ENCODE measurements at places on chromosomes 6 and 20.

DNA sequence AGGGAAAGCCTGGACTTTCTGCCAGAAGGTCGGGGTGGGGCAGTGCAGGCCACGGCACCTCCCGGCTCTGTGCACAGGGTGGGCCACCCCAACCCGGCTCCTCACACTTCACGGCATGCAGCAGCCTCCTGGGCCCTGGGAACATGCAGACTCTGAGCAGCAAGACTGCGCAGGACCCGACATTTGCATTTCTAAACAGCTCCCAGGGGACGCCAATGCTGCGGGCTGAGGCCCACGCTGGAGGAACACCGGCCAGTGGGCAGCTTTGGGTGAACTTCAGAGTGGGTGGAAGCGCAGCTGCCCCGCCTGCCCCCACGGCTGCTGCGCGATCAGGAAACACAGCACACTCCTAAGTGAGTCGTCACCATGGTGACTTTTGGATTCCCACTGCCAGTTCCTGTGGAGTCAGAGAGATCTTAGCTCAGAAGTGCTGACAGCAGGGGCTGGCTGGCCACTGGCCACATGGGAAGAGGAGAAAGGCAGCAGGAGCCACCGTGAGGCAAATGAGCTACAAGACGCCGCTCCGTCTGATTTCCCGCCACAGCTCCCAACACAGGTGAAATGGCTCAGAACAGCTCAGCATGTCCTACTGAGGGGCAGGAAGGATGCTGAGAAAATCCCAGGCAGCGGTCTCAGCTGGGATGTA lies 52.1 kb downstream of the RNASET2 start:
- no peak for DNase-seq

DNA sequence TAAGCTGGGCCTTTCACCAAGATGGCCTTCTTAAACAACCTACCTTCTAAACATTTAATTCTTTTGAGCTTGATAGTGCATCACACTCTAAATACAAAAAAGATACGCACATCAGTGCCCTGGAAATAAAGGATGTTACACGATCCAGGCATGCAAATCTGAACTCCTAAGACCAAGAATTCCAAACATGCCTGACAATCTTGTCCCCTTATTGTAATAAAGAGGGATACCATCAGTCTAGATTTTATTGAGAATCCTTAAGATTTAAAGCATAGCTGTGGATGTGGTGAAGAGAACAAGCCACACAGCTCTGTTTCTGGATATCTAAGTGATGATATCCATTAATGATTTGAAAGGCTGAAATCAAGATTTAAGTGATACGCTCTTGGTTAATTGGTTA lies 13.0 kb downstream of the ZNF451 start:
- no peak for DNase-seq

DNA sequence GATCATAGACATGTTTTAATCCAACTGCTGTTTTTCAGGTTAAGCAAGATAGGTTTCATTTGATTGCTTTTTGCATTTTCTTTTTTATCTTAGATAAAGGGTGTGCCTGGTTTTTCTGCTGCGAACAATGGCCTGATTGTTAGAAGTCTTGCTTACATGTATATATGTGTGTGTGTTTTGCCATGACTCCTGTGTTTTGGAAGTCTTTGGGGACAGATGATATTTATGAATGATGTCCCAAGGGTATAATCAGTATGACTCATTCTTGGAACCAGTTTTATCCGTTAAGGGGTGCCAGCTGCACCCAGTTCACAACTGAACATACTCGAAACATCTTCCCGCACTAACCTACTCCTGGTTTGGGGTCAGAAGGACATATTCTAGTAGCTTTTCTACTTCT lies 230.1 kb upstream of the SUPT3H start:
- no peak for DNase-seq

- DNase-seq = no peak
Measured at GRCh38 chr6:70421509-70421908, 8.2 kb downstream of the FAM135A start.

GRCh38 chr6:101011186-101011585 lies 130.1 kb upstream of the ASCC3 start:
- no peak for DNase-seq

- DNase-seq = no peak
Measured at GRCh38 chr6:151044465-151045441, 179.3 kb downstream of the MTHFD1L start.

- no peak for DNase-seq
Measured at GRCh38 chr6:152534541-152534940, 102.6 kb downstream of the SYNE1 start.

GRCh38 chr20:3238616-3239025 lies 369 bp downstream of the SLC4A11 start:
- DNase-seq = no peak

DNA sequence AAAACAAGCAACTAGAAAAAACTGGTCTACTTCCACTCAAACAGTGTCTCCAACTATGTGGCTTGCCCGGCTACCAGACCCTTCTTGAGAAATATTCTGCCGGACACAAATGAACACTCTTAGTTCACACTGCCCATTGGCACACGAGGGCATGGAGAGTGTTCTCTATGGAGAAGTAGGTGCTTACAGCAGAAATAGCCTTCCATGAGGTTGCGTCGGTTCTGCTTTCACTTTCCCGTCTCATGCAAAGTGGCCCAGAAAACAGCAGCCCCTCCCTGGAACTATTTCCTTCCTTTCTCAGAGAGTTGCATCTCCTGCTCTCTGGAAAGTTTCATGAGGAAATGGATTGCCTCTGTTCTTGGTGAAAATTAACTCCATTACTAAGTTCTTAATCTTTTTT lies 9.5 kb upstream of the HLA-DOA start:
- DNase-seq = no peak

DNA sequence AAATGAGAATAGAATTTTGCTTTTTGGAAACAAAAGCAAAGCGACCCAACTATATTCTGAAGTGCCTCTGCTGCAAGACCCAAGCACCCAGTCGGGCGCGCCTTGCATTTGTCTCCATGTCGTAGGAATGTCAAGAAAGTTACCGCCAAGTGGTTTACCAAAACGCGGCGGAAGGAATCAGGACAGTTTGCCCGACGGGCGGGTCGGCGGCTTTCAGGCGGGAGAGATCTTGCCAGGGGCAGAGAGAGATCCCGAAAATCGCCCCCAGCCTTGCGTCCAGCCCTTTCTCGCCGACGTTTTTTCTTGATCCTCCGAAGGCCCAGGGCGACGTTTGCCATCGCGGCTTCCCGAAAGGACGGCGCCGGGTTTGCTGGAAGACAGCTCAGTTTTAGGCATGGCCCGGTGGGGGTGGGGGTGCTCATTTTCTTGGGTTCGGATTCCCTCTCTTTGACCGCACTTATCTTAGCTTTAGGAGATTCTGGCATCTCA lies 4.0 kb upstream of the LIN28B start:
- DNase-seq = no peak

DNA sequence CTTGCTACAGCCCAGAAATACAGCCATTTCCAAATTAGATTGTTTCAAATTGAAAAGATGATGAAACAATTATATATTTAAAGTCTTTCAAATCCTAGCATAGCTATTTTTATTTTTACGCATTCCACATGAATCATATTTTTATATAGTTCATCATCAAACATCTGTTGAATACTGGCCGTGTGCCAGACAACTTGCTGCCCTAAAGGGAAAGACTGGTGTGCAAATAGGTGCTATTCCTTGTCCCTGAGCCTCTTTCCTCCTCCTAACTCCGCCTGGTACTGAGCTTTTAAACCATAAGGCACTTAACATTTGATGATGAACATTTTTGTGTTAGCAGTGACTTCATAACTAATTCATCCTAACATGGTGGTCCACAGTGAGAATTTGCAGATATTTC lies 18.7 kb upstream of the PLCG1 start:
- DNase-seq = no peak

DNA sequence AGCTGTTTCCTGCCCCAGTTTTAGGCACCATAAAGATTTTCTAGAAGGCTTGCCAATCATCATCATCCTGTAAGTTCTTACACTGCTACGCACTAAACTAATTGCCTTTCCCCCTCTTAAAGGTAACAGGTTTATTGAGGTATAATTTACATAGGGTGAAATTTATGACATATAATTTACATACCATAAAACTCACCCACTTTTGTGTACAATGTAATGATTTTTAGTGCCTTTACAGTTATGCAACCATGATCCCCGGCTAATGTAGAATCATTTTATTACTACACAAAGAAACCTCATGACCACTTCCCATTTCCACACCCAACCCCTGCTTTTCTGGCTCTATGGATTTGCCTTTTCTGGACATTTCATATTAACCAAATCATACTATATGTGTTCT lies 21.1 kb downstream of the GCNT2 start:
- DNase-seq = no peak

DNA sequence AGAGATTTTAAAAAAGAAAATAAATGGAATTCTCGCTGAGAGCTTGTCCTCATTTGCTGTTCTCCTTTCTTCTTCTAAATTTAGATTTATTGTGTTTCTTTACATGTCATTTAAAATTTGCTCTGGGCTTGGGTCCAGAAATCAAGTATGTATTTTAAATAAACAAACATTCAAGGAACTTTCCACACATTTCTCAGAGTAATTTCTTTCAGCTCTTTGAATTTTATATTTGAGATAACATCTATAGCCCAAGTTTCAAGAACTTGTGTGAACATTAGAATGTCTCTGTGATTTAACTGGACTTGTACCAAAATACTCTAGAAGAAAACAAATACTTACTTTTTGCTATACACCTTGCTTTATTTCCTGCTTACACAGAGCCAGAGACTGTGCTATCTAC lies 192.3 kb downstream of the TMEM200A start:
- no peak for DNase-seq

GRCh38 chr20:25860531-25861150 lies 164.0 kb upstream of the ZNF337 start:
- no peak for DNase-seq

- DNase-seq = no peak
Measured at GRCh38 chr20:14877301-14878028, 540.1 kb upstream of the FLRT3 start.

DNA sequence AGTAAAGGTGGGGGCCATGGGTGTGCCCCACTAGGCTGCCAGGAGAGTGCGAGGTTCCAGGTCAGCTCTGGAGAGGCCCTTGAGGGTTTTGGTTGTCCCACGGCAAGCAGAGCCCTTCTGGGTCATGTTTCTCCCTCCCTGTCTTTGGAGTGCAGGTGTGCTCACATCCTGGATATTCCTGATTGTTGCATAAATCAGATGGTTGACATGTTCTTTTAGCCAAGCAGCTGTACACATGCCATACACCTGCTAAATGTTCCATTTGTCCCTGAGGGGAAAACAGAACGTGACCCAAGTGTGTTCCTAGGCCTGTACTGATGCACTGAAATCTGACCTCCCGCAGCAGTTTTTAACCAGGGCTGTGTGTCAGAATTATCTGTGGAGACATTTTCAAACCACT lies 77.5 kb upstream of the BEND3 start:
- no peak for DNase-seq

DNA sequence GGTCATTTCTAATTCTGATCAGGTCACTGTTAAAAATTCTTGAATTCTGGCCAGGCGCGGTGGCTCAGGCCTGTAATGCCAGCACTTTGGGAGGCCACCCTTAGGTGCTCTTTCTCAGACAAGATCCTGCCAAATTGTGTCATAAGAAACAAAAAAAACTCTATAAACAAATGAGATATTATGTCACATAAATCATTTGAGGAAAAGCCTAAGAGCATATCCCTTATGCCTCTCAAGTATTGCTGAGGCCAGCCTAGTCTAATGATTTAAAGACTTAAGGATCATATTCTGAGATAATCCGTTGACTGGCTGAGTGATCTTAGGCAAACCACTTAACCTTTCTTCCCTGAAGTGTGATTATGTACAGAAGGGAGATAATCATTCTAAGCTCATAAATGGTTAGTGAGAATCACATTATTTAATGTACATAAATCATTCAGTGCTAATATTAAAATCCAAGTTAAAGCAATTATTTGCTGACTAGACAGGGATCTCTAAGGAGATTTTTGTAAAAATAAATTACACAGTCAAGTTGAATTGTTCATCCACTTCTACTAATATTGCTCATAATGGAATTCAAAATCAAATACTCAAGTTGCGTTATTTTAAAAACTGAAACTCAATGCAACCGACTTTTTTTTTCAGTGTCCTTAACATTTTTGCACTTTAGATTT lies 365.4 kb downstream of the PHF3 start:
- no peak for DNase-seq

- no peak for DNase-seq
Measured at GRCh38 chr6:15246217-15246665, 372 bp downstream of the JARID2 start.

- DNase-seq = no peak
Measured at GRCh38 chr20:44222633-44223368, 12.2 kb upstream of the OSER1 start.

GRCh38 chr6:90288404-90288803 lies 8.2 kb downstream of the BACH2 start:
- DNase-seq = no peak

DNA sequence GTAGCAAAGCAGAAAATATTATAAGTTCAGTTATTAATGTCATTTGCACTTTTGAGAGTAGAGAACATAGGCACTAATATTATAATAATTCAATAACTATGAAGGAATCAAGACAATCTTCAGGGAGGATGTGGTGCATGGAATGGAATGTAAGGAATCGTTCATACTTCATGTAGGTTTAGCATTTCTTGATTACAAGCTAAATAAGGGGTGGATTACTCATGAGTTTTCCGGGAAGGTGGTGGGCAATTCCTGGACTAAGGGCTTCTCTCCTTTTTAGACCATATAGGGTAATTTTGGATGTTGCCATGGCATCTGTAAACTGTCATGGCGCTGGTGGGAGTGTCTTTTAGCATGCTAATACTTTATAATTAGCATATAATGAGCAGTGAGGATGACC lies 9.1 kb upstream of the BTNL2 start:
- no peak for DNase-seq

DNA sequence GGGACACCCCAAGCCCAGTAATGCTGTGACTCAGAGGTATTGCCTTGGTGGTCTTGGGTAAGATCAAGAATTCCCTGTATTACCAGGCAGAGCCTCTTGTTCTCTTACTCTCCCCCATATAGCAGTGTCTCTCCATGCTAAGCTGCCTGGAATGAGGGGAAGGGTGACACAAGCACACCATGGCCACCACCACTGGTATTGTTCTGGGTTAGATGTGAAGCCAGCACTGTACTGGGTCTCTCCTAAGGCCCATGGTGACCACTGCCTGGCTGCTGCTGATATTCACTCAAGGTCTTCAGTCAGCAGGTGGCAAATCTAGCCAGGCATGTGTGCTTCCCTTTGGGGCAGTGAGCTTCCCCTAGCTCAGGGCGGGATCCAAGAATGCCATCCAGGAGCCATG lies 36.5 kb downstream of the TAF11 start:
- DNase-seq = no peak

GRCh38 chr6:116511424-116512110 lies at the start of gene CALHM5:
CALHM5 (plus strand) TSS chr6:116511639; CDS start chr6:116511697, 58 bp downstream.
- no peak for DNase-seq

DNA sequence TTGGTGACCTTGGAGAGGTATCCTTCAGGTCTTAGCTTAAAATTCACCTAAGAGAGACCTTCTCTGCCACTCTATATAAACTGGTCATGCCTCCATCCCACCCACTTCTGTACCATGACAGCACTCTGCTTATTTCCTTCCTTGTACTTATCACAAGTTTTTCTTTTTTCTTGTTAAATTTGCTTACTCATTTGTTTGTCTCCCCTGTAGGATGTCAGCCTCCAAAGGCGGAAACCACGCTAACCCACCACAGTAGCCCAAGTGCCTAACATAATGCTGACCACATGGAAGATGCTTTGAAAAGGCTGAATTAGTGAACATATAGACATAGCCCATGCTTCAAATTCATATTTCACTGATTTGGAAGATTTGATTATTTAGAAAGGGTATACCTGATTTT lies 5.4 kb downstream of the BMP6 start:
- no peak for DNase-seq
